ENCODE measurements at places on chromosomes 7 and 10.

DNA sequence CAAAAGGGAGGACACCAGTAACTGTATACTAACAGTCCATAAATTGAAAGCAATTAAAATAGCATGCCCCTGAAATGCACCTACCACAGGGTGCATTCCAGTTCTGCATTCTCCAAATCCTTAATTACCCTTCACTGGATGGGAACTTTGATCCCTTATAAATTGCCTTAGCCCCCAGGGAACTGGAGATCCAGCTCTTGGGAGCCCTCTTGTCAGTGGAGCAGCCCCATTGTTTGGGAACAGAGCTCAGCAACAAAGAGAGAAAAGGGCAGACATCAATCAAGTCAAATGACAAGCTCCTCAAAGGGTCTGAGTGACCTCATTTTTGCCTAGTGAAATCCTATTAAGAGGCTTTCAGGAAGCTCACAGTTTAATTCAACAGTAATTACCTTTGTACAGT lies 472.6 kb downstream of the XPNPEP1 start:
- no peak for DNase-seq

DNA sequence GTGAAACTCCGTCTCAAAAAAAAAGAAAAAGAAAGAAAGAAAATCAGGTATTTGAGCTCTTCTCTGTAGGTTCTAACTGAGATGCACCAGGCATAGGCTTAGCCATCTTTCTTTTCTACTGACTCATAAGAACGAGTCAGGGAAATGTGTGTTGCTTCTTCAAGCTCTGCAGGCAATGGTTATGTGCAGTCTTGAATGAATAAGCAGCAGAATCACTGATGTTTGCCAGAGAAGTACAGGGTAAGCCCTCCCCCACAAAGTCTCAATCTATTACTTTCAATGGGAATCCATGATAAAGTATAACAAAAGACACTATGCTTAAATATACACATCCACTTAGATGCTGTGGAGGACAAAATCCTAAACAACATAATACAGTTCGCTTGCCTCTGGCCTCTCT lies 239.2 kb downstream of the PARD3 start:
- DNase-seq: no peak

DNA sequence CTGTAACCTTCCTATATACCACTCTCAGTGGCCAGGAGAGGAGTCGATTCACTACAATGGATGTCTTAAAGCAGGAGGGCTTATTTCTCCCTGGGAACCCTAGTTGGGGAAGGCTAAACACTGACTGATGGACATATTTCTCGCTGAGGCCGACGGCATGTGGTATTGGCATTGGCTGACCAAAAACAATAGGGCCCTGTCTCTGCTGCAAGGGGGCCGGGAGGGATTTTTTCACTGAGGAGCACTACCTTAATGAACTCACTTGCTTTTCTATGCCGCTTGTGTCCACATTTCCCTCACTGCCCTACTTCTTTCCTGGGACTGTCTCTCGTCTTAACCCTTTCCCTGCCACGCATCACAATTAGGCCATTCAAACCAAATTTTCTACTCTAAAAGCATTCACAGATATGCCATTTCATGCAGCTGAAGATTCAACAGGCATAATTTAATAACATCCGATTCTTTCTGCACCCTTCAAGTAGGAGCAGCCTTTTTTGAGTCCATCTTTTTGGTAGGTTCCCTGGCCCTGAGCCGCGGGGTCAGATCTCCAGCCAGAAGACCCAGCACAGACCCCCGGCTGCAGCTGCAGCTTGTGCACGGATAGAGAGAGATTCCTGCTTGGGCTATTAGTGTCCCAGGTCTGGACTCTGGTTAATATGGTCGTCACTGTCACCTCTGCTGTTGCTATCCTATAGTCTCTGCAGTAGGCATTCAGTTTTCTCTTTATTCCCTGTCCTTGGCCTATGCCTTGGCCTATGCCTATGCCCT lies 118.7 kb downstream of the HIPK2 start:
- no peak for DNase-seq

- no peak for DNase-seq
Measured at GRCh38 chr10:77524281-77524711, 113.3 kb downstream of the KCNMA1 start.

DNA sequence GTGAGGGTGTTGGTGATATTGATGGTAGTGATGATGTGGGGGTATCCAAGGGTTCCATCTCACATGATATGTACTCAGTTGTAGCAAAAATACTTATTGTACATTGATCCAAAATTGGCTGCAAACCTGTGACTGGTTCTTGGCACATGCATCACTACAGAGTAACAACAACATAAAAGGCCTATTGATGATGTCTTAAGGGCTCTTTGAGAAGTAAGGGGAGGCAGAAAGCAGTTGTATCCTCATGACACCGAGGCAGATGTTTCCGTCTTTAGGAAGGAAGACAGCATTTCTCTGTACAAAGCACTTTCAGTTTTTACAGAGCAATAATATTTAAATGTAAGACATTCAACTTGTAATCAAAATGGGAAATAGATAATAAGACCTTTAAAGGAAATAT lies 34.5 kb downstream of the NRG3 start:
- no peak for DNase-seq

- DNase-seq: no peak
Measured at GRCh38 chr10:123884907-123885381, 6.7 kb downstream of the CPXM2 start.

DNA sequence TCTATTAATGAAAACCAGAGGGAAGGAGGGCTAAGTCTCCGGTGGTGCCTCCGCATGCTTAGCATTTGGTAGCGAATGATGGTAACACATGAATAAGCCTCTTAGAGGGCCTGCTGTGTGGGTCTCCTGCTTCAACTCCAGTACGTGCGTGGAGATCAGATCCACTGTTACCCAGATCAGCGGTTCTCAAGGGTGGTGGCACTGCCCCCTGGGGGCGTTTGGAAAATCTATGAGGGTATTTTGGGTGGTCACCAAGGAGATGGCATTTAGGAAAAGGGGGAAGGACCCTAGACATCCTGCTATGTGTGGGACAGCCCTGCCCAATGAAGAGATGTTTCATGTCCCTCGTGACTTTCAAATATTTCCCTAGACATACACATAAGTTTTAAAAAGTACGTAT lies 57.1 kb upstream of the TM9SF3 start:
- DNase-seq: no peak

DNA sequence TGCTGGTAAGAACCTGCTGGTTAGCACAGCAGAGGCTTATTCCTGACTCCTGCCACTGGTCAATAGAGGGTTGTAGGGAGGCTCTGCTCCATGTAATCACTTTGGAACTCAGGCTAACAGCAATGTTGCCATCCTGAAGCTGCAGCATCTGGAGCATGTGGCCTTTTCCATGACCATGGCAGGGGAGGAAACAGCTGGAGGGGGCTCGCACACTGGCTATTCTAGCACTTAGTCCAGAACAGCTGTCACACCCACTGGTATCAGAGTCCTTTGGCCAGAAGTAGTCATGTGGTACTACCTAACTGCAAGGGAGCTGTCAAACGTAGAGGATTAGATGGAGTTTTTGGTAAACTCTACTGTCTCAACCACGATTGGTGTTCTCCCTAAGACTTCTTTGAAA lies 450.0 kb downstream of the RPS24 start:
- no peak for DNase-seq

DNA sequence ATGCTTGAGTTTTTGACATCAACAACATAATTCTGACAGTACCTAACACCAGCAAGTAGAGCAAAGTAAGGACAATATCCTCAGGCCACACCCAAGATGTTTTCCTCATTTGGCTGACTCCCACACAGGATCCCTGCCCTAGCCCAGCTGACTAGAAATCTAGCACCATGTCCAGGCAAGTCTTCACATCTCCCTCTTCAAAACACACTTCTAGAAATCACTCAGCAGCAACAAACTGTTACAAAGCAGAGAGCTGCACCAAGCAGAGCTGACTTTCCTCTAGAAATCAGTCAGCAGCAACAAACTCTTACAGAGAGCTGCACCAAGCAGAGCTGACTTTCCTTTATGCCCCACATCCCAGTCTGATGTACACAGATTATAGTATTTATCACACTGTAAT lies 7.7 kb downstream of the TMEM168 start:
- no peak for DNase-seq

DNA sequence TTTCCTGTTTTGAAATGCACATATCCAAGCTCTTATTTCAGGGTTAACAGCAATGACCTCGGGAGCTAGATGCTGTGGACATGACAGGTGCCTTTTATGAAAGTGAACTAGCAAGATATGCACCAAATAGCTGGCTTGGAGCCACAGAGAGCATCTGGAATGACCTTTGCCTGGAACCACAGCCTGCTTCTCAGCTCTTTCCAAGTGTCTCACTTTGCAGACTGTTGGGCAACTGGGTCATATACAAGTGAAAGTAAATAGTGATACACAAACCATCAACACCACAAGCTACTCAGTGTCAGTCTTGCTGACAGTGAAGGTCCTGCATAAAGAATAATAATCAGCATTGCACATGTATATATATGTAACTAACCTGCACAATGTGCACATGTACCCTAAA lies 183.5 kb downstream of the RNF133 start:
- DNase-seq: no peak

DNA sequence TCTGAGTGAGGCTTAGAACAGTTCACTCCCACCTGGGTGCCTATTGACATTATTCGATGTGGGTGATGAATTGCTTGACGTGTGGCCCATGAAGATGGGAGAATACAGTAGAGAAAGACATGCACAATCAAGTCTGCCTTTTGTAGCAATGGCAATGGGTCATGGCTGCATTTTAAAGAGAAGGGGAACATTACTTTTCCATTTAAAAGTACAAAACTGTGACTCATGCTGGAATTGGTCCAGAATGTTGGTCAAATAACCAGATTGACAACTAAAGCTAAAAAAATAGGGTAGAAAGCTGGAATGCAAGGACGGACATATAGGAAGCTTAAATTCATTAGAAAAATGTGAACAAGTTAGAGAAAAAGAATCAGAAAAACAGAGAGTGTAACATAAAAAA lies 104.1 kb upstream of the SLC25A13 start:
- peak; percentile 16 for DNase-seq

DNA sequence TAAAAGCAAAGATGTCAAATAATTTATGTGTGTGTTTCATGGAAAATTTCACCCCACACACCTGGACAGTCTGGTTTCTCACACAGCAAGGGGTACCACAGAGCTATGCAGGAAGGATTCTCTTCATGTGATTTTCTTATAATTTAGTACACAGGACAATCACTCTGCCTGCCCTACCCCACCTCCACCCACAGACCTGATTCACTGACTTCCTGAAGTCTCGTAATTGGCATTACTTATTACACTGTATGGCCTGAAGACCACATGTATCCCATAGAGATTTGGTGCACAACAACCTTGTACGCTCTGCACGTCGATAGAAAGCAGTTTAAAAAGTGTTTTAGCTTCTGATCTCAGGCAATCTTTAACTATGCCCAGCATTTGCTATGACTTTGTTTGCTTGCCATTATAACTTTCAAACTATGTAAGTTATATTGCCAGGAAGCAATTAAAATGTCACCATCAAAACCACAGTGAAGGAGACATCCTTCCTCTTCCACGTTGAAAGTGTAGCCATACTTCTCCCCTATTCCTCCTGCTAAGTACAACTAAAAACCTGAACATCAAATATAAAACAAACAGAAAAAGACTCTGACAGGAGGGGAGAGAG lies 279.4 kb upstream of the IMMP2L start:
- DNase-seq: no peak

- DNase-seq: no peak
Measured at GRCh38 chr10:31623466-31623865, 304.4 kb downstream of the ZEB1 start.

GRCh38 chr10:124692100-124692446 lies 52.1 kb downstream of the FAM53B start:
- DNase-seq: no peak

DNA sequence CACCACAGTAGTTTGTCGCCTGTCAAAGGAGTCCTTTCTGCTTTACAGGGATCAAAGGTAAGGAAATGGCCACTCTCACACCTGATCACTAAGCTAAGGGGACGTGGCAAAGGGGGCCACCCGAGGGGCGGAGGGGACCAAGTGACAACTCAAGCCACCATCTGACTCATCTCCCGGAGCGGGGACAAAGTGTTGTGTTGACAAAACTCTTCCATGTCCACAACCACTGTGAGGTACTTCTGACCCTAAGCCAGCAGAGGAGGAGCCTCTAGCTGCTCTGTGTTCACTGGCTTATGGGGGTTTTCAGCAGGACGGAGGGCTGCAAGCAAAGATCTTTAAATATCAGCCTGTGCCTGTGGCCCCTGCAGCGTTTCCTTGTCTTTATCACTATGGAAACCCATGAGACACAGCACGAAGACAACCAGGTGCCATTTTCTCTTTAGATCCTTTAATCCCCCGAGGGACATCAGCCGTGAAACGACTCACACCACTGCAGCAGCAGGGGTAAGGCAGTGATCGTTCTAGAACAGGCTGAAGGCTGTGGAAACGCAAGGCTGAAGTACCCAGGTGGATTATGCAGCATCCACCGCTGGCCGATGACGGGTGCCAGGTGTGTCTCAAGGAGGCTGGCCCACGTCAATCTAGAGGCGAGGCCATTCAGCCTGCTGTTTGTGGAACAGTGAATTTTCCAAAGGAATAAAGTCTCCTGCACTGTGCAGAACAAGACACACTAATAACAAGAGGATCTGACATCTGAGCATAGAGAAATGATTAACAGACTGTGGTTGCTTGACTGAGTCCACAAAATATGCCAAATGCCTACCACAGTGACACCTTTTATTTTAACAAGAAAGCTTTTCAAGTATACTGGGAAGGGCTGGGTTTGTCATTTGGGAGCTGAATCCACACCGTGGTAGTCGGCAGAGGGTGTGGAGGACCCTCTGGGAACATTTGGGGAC lies 26.6 kb upstream of the DDC start:
- DNase-seq: peak; percentile 56

DNA sequence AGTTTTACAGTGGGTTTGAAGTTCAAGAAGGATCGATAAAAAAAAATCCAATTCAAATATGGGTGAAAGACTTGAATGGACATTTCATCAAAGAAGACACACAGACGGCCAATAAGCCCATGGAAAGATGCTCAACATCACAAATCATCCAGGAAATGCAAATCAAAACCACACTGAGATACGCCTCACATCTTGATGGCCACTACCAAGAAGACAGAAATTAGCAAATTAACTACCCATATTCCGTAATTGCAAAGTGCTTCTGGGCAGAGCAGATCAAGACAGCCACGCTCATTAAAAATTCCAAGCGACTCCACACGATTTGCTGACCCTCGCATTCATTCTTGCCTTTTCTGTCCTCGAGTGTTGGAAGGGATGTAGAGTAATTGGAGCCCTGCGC lies 34.1 kb upstream of the PPP2R2D start:
- no peak for DNase-seq

DNA sequence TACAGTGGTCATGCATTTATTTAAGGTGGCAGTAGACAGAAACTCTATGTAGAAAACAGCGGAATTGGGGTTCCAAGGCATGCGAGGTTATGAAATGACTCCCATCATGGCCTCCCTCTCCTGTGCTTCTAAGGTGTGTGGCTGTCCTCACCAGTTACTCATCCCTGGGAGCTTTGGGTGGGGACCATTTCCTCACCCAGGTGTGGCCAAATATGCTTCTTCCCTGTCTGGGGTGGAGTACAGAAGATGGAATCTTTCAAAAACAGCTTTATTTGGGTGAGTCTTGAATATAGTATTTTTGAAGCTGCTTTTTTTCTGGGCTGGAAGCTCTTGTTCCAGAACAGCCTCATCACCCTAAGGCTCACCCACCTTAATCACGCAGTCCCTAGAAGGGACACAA lies 139.0 kb downstream of the NRF1 start:
- no peak for DNase-seq

All from kidney epithelial cell (primary cell).